Endothelial cell of coronary artery (primary cell): ENCODE measurements at places on chromosomes 7 and 10. TPM values are rescaled to one million over a fixed set of nuclear protein-coding genes. Genes with fewer than 3 reads are reported as not detected.

Gene MBL2
- total RNA-seq = not detected in 2 replicates

Gene FGL2
- 0.27 and 3.1 TPM in 2 replicates for total RNA-seq

Gene ATP5MK
- 179 and 198 TPM in 2 replicates for total RNA-seq

Gene ANAPC16
- 37.5 and 45.7 TPM in 2 replicates for total RNA-seq

Gene UNCX
- not detected in 2 replicates for total RNA-seq

Gene PHKG1
- total RNA-seq = 0.19 and 0.36 TPM in 2 replicates

Gene SPDYE9
- not detected in 2 replicates for total RNA-seq

Gene SLC35G1
- 2.5 and 2.7 TPM in 2 replicates for total RNA-seq

Gene MYL10
- not detected in 2 replicates for total RNA-seq

Gene PDE1C
- total RNA-seq = 0.38 and 0.54 TPM in 2 replicates

Gene GRID2IP
- under 0.01 TPM in 1 of 2 replicates, not detected in the other for total RNA-seq

Gene AKR1B15
- total RNA-seq = not detected in 2 replicates

Gene TACR2
- total RNA-seq = 0.09 TPM in 2 replicates

Gene ENTPD1
- 2.1 and 3.3 TPM in 2 replicates for total RNA-seq

Gene OIT3
- 0.09 TPM in 2 replicates for total RNA-seq

Gene TMEM140
- 8.3 and 8.8 TPM in 2 replicates for total RNA-seq

Gene TMEM120A
- 26.1 and 26.7 TPM in 2 replicates for total RNA-seq

Gene MSS51
- total RNA-seq = 0.54 and 1.2 TPM in 2 replicates

Gene PRTFDC1
- 5.8 and 6.5 TPM in 2 replicates for total RNA-seq

Gene POLR2J2
- total RNA-seq = 2.6 and 3.0 TPM in 2 replicates

Gene SPDYE1
- not detected in 2 replicates for total RNA-seq

Gene CFAP70
- total RNA-seq = 0.19 and 0.27 TPM in 2 replicates

Gene WEE2
- total RNA-seq = 0.09 TPM in 1 of 2 replicates, not detected in the other

Gene PLAC9
- 3.3 and 3.9 TPM in 2 replicates for total RNA-seq

Gene TRAPPC14
- 7.3 and 8.5 TPM in 2 replicates for total RNA-seq

Gene CACNA2D1
- 20.2 and 49.0 TPM in 2 replicates for total RNA-seq

Gene FAM185A
- 7.8 and 9.4 TPM in 2 replicates for total RNA-seq

Gene UCMA
- not detected in 2 replicates for total RNA-seq

Gene SPDYE8
- total RNA-seq = not detected in 2 replicates

Gene TMEM236
- total RNA-seq = under 0.01 and 0.19 TPM in 2 replicates

Gene OR2A5
- total RNA-seq = not detected in 2 replicates

Gene FZD8
- 33.4 and 66.6 TPM in 2 replicates for total RNA-seq

Gene NPTX2
- 1.3 and 2.3 TPM in 2 replicates for total RNA-seq

Gene TSPAN33
- 0.27 and 0.38 TPM in 2 replicates for total RNA-seq

Gene HTR5A
- total RNA-seq = not detected in 2 replicates

Gene GNGT1
- total RNA-seq = not detected in 2 replicates

Gene HECTD2
- 3.1 and 5.5 TPM in 2 replicates for total RNA-seq

Gene MKX
- 0.09 TPM in 1 of 2 replicates, not detected in the other for total RNA-seq

Gene TMEM60
- 8.0 and 9.8 TPM in 2 replicates for total RNA-seq

Gene C10orf62
- total RNA-seq = not detected in 2 replicates

Gene SPAM1
- total RNA-seq = not detected in 2 replicates

Gene TCAF2
- total RNA-seq = 5.2 and 12.4 TPM in 2 replicates

Gene FFAR4
- not detected in 2 replicates for total RNA-seq

Gene ACHE
- 0.18 and 0.28 TPM in 2 replicates for total RNA-seq

Gene IFIT2
- total RNA-seq = 0.81 and 1.7 TPM in 2 replicates

Gene NAPEPLD
- 4.6 and 8.3 TPM in 2 replicates for total RNA-seq

Gene ATAD1
- 23.9 and 31.6 TPM in 2 replicates for total RNA-seq

Gene ENO4
- under 0.01 and 0.28 TPM in 2 replicates for total RNA-seq

Gene GOLGA7B
- total RNA-seq = under 0.01 TPM in 1 of 2 replicates, not detected in the other

Gene C10orf71
- total RNA-seq = under 0.01 TPM in 1 of 2 replicates, not detected in the other

Gene HPS1
- 20.3 and 24.0 TPM in 2 replicates for total RNA-seq

Gene ANKRD7
- 0.18 and 0.19 TPM in 2 replicates for total RNA-seq

Gene SFTPA2
- total RNA-seq = not detected in 2 replicates

Gene AEBP1
- 3.3 and 11.5 TPM in 2 replicates for total RNA-seq
